ENCODE measurements at places on chromosomes 12 and 14. TPM values are rescaled to one million over a fixed set of nuclear protein-coding genes. Genes with fewer than 3 reads are reported as not detected.

DNA sequence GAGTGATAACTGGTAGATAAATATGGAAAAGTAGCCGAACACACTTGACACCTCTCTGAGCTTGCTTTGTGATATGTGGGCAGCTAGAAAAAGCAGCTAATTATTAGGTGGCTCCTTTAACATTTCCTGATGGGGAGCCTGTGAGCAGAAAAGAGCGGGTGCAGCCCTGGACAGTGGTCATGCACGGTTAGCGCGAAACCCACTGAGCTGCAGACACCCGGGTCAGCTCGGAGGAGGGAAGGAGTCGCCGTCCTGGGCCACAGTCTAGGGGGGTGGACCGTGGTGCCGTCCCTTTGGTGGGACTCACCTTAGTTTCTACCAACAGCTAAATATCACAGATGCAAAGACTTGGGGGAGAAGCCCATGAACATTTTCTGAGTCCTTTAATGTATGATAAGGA is 6.6 kb downstream of the COA8 start:
- no peak for DNase-seq

GRCh38 chr12:53217051-53217930 is 10.2 kb upstream of the ITGB7 start:
- no peak for DNase-seq

- no peak for DNase-seq
These were observed 142.8 kb upstream of the FLRT2 start for GRCh38 chr14:85387181-85387580.

The CCDC175 gene
- not detected for total RNA-seq

DNA sequence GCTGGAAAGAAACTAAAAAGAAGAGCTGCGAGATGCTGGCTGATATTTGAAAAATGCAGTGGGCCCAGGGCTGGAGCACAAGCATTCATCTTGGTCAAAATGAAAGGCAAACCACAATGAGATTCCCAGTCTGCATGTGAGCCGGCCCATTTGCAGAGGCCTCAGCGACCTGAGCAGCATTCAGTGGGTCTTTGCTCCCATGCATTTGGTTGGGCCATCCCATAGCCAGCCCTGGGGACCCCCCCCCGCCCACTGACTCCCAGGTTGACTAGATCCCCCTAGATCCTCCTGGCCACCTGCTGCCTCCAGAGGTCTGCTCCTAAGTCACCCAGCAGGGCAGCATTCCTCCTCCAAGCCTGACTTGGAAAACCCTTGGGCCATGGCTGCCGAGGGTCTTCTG is 59.8 kb downstream of the PRMT8 start:
- no peak for DNase-seq

DNA sequence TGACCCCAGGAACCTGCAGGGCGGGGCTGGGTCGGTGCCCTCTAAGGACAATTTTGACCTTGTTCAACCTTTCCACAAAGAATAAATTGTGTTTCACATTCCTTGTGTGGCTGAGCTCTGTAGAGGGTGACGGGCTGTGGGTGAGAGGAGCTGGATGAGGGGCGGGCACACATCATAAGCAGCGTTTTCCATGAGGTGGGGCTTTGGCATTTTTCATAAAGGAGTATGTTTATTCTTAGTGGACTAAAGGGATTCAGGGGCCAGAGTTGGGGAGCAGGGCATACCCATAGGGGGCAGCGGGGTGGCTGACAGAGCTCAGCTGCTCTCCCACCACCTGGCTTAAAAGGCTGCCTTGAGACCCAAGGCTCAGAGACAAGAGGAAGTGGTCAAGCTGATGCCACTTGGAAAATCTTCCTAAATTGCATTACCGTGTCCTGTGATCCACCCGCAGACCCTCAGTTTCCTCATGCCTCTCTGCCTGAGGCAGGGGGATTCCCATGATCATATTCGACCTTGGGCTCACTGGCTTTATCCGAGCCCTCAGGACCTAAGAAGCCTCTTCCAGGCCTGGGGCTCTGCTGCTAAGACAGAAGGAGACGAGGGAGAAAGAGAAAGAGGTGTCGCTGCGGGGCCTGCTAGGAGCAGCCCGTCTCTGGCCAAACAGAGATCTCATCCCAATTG is 11.4 kb downstream of the MMP14 start:
- DNase-seq: peak; percentile 40
